ENCODE measurements at places on chromosomes 7 and 10.

DNA sequence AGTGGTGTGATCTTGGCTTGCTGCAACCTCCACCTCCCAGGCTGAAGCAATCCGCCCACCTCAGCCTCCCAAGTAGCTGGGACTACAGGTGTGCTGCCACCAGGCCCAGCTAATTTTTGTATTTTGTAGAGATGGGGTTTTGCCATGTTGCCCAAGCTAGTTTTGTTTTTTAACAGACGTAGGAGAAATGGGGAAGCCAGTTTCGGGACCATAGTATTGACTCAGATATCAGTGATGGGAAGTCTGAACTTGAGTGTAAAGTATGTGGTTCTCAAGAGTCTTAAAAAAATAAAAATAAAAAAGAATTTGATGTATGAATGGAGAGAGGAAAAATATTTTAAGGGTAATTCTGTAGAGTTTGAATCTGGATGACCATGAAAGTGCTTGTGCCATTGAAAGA is 34.2 kb downstream of the SP4 start:
- no peak for DNase-seq

DNA sequence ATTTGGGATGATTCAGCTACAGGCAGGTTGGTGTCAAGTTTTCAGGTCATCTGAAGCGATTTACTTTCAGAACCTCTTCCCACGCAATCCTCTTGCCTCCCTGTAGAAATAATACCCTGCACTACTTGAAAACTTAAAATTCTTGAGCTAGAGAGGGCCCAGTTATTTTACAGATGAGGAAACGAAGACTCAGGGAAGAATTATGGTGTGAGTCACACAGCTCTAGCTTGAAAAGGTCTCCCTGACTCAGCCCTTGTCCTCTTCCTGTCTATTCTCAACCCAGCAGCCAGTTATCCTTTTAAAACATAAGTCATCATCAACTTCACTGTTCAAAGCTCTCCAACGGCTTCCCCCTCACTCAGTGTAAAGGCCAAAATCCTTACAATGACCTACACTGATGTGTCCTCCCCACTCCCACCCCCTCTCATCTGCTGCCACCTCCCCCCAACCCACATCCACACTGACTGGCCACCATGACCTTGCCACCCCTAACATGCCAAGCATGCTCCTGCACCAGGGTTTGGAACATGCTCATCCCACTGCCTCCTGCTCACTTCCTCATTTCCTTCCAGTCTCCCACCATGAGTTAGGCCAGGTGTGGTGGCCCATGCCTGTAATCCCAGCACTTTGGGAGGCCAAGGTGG is 3.4 kb downstream of the DNMBP start:
- DNase-seq, result no peak

DNA sequence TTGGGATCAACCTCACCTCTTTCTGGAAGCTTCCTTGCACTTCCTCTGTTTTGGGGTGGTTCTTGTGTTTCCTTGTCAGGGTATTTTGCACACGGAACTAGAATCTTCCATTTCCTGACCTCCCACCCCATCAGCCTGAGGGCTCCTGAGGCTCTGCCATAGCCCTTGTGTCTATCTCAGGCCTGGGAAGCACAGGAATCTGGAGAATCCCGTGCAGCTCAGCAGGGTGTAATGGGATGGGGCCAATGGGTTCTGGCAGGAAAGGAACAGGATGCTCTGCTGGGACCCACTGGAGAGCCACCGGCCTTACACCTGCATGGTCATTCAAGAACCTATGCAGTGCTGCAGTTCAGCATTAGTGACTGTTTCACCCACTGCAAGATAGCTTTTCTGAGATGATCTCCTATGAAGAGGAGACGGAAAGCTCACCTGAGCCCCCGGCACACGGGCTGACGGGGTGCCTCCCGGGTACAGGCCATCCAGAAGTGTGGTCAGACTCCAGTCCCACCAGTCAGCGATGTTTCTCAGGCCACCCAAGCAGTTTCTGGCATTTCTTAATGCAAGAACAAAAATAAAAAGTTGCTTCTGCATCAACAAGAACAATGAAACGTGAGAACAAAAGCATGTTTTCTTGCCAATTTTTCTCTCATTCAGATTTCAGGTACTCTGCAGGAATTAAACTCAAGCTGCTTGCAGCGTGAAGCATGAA is 133.2 kb downstream of the PKD1L1 start:
- no peak for DNase-seq

- no peak for DNase-seq
Observed at GRCh38 chr10:103706047-103706446, 149.3 kb downstream of the SH3PXD2A start.

GRCh38 chr10:47445720-47446119 is 38.2 kb downstream of the ANXA8 start:
- DNase-seq, result no peak

GRCh38 chr7:85119934-85120333 is 66.9 kb downstream of the SEMA3D start:
- DNase-seq, result no peak

- no peak for DNase-seq
Observed at GRCh38 chr7:112771166-112771565, 19.0 kb downstream of the TMEM168 start.

- DNase-seq, result no peak
Observed at GRCh38 chr7:92824450-92824849, 11.9 kb downstream of the CDK6 start.

- DNase-seq, result no peak
Observed at GRCh38 chr10:89235073-89235798, 16.3 kb downstream of the LIPA start.

GRCh38 chr10:62492870-62493180 is 118.7 kb downstream of the ZNF365 start:
- no peak for DNase-seq

GRCh38 chr10:84139126-84140035 is at the start of gene GHITM:
Gene GHITM (plus strand): TSS chr10:84139509. CDS start chr10:84141501, 1,992 bp downstream.
- peak; percentile 99 for DNase-seq

DNA sequence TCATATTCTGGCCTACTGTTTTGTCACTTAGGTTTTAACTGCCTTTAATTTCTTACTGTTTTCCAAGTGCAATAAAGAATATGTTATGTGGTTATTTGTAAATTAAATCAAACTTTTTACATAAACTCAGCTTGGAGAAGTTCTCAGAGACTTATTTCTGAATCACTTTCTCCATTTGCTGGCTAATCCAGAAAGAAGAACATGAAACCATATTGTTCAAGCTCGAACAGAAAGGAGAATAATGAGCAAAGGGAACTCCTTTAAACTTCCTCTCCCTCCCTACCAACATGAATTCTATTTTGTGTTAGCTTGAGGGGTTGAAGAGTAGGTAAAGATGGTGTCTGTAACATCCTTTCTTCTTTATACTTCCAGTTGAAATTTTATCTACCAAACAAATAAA is 52.3 kb downstream of the SHTN1 start:
- no peak for DNase-seq

- no peak for DNase-seq
Observed at GRCh38 chr7:5679813-5680473, 101.5 kb downstream of the RNF216 start.

DNA sequence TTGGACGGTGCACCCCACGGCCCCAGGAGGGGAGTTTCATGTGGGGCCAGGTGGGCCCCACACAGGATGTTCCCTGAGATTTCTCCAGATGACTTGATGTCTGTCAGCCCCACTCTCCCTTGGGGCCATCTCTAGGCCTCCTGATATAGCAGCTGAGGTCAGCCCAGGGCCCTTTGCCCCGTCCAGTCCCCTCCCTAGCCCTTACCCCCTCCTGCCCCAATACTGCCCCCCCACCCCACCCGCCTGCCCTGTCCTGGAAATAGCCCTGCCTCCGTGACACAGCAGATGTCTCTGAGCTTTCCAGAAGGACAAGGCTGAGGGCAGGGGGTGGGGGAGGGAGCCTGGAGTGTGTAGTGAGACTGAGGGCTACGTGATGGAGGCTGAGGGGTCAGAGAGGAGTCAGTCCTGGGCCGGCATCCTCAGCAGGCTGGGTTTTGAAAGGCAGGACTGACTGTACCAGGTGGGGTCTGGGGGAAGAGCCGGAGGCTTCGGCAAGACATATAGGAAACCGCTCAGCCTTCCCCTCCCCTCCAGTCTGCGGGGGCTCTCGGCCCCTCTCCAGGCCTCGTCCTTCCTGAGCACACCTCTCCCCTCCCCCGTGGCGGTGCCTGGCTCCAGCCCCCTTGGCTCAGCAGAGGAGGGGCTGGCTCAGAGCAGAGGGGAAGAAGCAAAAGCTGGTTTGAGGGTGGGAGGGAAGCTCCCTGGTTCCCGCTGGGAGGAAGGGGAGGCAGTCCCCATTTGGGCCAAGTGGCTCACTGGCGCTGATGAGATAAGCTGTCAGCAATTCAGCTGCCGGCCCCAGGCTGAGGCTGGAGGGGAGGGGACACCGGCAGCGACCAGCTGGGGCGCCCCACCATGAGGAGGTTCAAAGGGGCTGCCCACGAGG is 2.0 kb downstream of the FLNC start:
- DNase-seq, result no peak

GRCh38 chr7:116177009-116177408 is 33.3 kb upstream of the TES start:
- DNase-seq, result no peak

DNA sequence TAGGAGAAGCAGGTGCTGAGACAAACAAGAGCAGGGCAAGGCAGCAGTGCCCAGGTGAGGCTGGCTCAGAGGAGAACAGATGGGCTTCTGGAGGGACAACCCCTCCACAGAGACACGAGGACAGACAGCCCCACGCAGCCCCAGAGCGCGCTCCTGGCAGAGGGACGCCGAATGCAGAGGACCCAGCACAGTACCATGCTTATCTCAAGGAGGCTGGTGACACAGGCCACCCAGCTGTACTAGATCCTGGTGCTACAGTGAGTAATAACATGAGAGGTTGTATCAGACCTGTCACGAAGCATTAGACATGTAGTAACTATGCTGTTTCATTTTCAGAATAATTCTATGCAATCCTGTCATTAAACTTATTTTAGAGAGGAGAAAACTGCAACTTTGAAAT is 60.4 kb upstream of the NCAPG2 start:
- DNase-seq, result no peak

GRCh38 chr10:118708571-118708970 is 46.2 kb downstream of the CACUL1 start:
- no peak for DNase-seq

GRCh38 chr7:2724453-2725177 is 36.6 kb downstream of the AMZ1 start:
- DNase-seq, result no peak

GRCh38 chr7:34140066-34140465 is 234.7 kb downstream of the BMPER start:
- DNase-seq, result no peak

DNA sequence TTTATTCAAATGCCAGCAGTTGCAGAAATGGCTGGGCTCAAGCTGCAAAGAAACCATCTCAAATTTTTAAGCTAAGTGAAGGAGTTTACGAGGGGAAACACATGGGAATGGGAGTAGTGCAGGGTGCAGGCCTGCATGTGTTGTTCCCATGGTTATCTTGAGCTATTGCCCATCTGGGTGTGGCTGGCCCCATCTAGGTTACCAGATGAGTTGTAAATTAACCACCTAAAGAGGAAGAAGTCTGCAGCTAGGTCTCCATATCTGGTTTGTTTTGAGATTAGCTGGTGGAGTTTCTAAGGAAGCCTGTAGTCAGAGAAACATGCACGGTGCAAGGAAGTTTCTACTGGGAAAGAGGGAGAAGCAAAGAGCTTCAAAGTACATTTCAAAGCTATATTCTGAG is 23.3 kb upstream of the STEAP2 start:
- no peak for DNase-seq

DNA sequence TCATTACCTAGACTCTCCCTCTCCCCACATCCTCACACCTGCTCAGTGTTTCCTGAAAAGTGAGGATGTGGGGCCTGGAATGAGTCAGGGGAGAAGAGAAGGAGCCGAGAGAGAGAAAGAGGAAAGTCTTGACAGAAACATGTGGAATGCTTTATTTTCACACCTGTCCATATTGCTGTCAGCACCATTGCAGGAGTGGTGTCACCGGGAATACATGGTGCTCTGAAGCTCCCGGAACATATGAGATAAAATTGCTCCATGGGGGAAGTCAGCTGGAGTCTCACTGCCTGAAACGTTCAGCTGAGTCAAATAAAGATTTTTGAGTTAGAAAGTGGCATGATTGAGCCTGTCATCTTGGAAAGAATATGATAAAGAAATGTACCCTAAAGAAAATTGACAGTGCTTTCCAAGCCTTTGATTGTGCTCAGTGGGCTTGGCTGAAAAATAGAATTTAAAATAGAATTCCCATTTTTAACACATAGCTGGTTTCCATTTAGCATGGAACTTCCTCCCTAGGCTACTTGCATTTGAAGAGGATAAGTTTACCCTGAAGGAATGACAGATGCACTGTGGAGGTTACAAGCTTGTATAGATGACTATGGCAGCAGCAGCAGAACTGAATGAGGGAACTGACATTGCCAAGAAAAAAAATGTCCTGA is 182.4 kb downstream of the PCLO start:
- no peak for DNase-seq

- DNase-seq, result no peak
Observed at GRCh38 chr10:119893845-119894427, 1.4 kb downstream of the SEC23IP start.

DNA sequence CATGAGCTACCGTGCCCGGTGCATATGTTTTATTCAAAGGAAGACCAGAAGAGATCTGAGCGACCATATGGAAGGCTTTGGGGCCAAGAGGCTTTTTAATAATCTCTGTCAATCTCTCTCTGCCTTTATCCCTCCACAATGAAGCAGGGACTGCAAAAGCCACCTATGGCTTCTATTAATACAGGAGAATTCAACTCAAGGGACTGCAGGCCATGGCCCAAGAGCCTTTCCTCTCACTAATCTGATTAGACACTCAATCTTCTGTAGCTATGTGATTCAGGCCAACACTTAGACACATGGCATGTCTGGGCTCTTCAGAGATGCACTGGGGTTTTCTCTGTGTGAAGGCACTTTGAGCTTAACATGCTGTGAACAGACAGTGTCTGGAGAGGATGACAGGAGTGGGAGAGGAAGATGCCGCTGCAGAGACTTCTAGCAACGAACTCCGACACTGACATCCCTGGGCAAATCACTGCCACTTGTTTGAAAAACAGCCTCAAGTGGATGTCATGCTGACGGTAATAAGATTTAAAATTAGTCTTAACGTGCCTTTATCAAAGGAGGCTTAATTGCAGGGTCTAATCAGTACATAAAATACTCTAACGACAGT is 114.4 kb upstream of the AOAH start:
- no peak for DNase-seq

- no peak for DNase-seq
Observed at GRCh38 chr10:56596257-56596656, 235.2 kb upstream of the ZWINT start.

DNA sequence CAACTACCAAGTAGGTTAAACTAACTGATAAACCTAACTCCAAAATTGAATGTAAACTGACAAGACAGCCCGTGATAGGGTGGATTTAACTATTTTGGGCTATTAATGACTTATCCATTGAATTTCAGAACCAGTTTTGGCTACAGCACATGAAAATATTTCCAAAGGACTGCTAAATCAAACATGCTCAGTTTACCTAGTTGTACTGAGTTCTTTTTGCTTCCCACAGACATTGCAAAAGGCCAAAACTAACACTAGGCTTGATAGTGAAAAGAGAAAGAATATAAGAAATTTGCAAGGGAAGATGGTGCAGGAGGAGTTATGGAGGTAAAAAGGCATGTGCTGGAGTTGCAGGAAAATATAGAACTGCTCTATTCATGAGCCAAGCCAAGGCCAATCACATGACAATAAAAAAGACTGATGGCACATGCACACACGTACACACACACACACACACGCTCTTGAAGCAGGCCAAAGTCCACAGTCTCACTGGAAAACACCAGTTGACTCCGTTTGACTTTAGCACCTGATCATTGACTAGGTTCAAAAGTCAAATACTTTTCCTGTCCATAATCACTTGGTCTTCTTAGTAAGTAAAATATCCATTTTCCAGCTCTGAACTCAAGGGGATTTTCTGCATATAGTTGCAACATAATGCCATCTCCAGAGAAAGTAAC is 76.0 kb upstream of the AGBL3 start:
- no peak for DNase-seq

- DNase-seq, result no peak
Observed at GRCh38 chr7:57403601-57404342, 46.2 kb upstream of the ZNF716 start.

All from T follicular helper cell (primary cell).